ENCODE measurements at places on chromosomes 2 and 18.

DNA sequence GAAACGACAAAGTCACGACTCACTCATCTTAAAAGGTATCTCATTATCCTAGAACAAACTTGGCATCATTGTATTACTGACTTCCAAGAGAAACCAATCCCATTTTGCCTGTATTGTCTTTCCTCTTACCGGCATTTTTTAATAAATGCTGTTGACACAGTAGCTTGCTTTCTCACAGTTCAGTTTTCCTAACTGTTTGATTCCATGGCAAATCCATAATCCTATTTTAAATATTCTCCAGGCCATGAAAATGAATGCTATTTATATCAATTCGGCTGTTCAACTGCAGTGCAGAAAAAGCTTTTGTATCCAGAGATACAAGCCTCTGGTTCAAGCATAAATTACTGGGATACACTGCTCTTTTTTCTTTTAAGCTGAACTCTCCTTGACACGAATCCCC, 1241.9 kb downstream of the DPP10 start:
- no peak for DNase-seq

GRCh38 chr18:47929681-47930198, 719 bp downstream of the SMAD2 start:
- DNase-seq: peak; percentile 51

DNA sequence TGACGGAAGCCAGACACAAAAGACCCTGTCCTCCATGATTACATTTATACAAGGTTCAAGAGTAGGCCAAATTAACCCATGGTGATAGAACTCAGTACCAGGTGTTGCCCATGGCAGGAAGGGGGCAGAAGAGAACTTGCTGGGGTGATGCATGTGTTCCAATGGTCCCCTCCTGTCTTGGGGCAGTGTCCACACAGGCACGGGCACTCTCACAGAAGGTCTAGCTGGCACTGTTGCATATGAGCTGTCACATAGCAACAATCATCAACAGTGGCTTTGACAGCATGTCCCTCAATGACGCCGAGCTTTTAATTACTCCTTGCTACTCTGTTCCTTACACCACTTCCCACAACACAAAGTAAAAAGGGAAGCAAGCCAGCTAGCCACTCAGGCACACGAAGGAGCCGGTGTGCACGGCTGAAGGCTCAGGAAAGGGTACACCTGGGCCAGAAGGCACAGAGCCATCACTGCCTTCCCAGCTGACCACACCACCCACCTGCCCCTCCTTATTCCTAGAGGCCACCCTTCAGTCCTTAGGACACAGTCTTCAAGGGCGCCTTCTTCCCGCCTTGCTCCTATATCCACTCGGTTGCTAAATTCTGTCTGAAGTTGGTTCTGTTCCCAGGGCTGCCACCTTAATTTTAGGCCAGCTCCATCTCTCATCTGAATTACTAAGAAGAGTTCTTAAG, 28.9 kb downstream of the RPL31 start:
- no peak for DNase-seq

DNA sequence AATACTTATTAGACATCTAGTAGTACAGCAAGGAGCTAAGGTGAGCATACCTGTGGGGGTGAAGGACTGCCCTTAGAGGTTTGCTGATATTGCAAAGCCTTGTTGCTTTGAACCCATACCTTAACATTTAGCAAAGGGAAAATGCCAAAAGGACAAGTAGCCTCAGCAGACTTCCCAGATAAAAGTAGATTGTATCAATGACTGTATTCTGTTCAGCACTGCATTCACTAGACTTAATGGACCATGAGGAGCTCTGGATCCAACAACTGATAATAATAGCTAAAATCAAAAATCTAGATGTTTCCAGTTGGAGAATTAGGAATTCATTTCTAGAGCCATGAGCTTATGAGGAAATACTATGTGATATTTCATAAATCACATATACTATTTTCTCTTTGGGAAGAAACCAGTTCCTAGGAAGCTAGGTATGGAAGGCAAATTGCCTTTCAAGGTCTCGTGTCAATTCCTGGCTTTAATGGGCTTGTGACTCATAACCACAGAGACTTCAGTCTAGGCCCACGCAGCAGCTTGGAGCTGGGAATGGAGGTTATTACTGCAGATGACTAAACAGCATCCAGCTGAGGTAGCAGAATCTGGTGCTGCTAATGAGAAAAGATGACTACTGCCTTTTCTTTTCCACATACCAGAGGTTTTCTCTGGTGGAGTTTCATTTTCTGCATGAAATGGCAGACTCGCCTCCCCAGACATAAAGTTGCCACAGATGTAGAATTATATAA, 191.2 kb upstream of the NABP1 start:
- DNase-seq: no peak

- DNase-seq: no peak
Measured at GRCh38 chr2:225177098-225177497, 134.8 kb upstream of the DOCK10 start.

DNA sequence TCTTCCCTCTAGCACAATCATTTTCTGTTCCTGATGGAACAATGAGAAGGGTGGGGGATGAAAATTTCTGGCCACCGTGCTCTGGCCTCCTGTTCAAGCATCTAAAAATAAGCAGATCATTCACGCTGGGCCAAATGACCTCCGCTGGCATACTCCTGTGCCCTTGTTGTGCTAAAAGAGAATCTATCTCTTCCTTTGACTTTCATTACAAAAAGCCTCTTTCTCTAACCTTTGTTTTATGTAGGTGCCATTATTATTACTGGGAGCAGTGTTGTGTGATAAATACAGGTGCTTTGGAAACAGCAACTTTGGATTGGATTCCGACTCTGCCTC, 44.6 kb upstream of the B3GNT2 start:
- DNase-seq: no peak

DNA sequence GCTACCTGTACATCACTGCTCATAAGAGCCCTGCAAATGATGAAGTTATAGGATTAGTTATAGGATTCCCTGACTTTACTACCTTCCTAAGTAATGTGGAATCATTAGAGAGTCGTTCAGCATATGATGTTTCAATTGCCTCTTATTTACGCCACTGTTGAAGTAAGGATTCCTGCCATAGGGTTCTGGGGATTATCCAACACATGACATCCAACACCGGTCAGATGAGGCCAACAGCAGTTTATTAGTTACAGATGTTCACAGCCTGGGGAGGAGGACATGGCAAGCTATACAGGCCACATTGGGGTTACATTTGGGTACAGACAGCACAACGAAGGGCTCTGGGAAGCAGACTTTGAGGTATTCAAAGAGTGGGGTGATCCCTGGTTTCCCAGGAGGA, 134.1 kb upstream of the MC4R start:
- no peak for DNase-seq

- no peak for DNase-seq
Measured at GRCh38 chr2:100641125-100641435, 78.3 kb downstream of the PDCL3 start.

DNA sequence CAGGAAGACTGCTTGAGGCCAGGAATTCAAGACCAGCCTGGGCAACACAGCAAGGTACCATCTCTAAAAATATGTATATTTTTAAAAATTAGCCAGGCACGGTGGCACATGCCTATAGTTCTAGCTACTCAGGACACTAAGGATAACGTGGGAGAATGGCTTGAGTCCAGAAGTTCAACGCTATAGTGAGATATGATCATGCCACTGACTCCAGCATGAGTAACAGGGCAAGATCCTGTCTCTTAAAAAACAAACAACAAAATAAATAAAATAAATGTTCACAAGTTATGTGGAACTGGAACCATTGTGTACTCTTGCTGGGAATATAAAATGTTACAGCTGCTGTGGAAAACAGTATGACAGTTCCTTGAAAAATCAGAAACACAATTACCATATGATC, 47.2 kb downstream of the USP34 start:
- DNase-seq: no peak

DNA sequence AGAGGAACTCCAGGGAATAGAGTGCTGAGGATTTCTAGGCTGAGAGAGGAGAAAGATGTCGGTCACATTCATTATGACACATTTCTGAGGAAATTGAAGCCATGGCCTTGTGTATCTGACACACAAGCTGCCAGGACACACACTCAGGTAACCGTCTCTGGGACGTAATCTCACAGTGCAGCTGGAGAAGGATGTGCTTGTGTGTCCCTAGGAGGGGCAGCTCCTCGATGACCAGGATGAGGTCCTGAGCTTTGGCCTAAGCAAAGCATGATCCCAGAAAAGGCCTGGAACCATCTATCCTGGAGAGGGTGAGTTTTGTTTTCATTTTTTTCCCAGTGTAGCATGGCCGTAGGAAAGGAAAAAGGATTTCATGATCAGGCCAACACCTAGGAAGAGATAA, 102.2 kb downstream of the CAPN13 start:
- no peak for DNase-seq

DNA sequence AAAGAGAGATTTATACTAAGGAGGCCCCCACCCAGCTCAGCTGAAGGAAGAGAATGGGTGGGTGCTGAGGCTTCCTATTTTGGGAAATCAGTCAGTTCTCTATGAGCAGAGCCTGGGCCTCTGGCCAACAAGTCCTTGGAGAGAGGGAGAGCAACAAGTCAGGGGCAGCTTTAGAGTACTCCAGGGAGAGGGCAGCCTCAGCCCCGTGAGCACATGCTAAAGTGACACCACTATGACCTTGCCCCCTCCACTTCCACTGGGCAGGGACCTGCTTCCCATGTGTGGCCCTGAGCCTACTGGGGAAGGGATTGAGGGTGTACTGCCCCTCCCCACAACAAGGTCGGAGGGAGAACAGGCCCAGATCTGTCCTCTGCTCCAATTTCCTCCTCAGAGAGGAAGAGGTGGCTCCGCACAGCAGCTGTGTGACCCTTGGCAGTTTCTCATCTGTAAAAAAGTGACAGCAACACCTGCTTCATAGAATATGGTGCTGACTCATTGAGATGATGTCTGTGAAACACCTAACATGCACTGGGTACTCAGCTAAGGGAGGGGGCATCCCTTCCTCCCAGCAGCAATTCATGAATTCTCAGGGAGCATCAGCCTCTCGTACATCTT, 72.9 kb downstream of the CLHC1 start:
- DNase-seq: no peak

GRCh38 chr2:2879781-2880180, 497.8 kb downstream of the EIPR1 start:
- no peak for DNase-seq

DNA sequence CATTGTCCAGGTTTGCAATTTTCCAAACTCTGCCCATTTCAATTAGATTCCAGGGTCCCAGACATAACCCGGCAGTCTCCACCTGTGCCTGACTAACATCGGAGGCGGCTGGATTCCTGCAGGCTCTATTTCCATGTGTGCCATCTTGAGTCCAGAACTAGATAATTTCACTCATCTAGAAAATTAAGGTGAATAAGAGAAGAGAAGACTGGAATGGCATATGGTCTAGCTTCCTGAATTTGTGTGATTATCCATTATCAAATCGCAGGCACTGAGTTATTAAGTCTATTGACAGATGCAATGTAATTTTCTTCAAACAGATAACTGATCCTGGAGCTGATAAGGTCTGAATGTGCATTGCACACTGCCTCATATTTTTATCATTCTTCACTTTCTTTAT, 305.2 kb downstream of the ETAA1 start:
- no peak for DNase-seq

GRCh38 chr2:235921508-235922191, 246.5 kb downstream of the GBX2 start:
- DNase-seq: no peak

DNA sequence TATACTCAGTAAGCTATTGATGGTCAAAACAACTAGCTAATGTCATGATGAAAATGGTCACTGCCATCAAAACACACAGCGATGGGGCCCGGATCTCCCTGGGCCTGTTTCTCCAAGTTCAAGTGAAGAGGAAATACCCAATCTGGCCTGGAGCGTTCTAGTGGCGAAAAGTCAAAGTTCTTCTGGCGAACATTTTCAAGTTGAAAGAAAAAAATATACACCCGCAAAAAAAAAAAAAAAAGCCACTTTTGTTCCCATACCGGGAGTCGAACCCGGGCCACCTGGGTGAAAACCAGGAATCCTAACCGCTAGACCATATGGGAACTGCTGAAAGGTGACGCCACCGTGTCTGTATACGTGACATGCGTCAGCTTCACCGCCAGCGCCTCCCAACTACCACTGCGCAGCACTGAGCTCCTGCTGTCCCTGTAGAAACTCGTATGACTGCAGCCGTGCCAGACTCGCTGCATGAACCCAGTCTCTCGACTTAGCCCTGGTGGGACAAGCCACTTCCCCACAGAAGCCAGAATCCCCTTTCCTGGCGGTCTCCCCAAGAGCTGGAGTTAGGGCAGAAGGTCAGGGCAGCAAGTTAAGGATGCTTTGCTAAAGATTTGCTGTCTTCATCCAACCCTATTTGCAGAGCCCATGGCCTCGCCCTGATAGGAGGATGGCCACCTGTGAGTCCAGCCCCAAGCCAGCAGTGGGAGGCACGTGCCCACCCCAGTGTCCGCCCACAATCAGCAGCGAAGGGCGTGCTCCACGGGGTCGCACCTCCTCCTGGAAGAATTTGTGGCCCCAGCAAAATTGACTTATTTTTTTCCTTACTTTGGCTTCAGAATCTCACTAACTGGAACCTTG, 5.6 kb upstream of the IMP4 start:
- peak; percentile 89 for DNase-seq

GRCh38 chr2:176104316-176105077, 2.6 kb upstream of the HOXD11 start:
- no peak for DNase-seq

- no peak for DNase-seq
Measured at GRCh38 chr2:152166633-152167032, 8.9 kb downstream of the STAM2 start.

GRCh38 chr2:5701266-5701665, 9.1 kb downstream of the SOX11 start:
- DNase-seq: no peak

DNA sequence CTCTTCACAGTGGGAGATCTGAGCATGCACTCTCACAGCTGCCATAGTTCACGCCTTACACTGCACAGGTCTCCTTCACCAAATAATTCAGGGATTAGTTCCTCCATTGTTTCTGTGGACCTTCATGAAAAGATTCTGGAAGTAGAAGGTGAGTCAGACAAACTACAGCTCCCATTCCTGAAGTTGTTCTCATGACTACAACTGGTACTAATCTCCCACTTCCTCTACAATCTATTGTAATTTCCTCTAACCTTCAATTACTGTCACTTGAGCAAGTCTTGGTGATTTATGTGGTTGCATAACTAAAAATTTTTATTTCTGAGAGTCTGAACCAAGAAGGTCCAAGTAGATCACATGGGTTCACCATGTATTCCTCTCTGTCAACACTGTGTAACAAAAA, 128.7 kb downstream of the XIRP2 start:
- no peak for DNase-seq

GRCh38 chr2:220707261-220707660, 864.8 kb downstream of the EPHA4 start:
- no peak for DNase-seq

- no peak for DNase-seq
Measured at GRCh38 chr2:207395535-207396251, 134.1 kb upstream of the CREB1 start.
